ENCODE measurements at places on chromosomes 13 and 19. TPM values are rescaled to one million over a fixed set of nuclear protein-coding genes. Genes with fewer than 3 reads are reported as not detected.

CRTC1 gene
- 0.90 TPM for total RNA-seq

LILRA1 gene
- total RNA-seq, result not detected

POU4F1 gene
- 0.56 TPM for total RNA-seq

ATP12A gene
- total RNA-seq, result not detected

FCAR gene
- total RNA-seq, result not detected

ACP4 gene
- total RNA-seq, result not detected

SLC25A42 gene
- 2.8 TPM for total RNA-seq

PGLYRP1 gene
- total RNA-seq, result not detected

ZBTB32 gene
- not detected for total RNA-seq

NLRP9 gene
- total RNA-seq, result not detected

CNFN gene
- total RNA-seq, result not detected

WDR87 gene
- total RNA-seq, result not detected

SELENOV gene
- total RNA-seq, result not detected

KANK3 gene
- 19.3 TPM for total RNA-seq

FBXL12 gene
- total RNA-seq, result 9.3 TPM

TINCR gene
- total RNA-seq, result under 0.01 TPM

ZNF90 gene
- not detected for total RNA-seq

SBK2 gene
- not detected for total RNA-seq

FGF14 gene
- total RNA-seq, result not detected

SMIM24 gene
- total RNA-seq, result not detected

CALR3 gene
- total RNA-seq, result not detected

KLF2 gene
- total RNA-seq, result 7.2 TPM

SLITRK5 gene
- not detected for total RNA-seq

ZNF534 gene
- not detected for total RNA-seq

STX10 gene
- total RNA-seq, result 76.5 TPM

ZNF83 gene
- total RNA-seq, result 27.3 TPM

GARIN5A gene
- 0.19 TPM for total RNA-seq

SLC7A9 gene
- total RNA-seq, result not detected

ZNF700 gene
- total RNA-seq, result 5.7 TPM

ZNF814 gene
- total RNA-seq, result 7.2 TPM

RPS15 gene
- 380 TPM for total RNA-seq

PRTN3 gene
- not detected for total RNA-seq

KASH5 gene
- not detected for total RNA-seq

FLT1 gene
- total RNA-seq, result 133 TPM

KLHL26 gene
- total RNA-seq, result 6.9 TPM

NKPD1 gene
- total RNA-seq, result 0.09 TPM

ARHGAP45 gene
- total RNA-seq, result 9.5 TPM

IL12RB1 gene
- 0.09 TPM for total RNA-seq

HCN2 gene
- 2.9 TPM for total RNA-seq

LGALS14 gene
- not detected for total RNA-seq

RFXAP gene
- 2.1 TPM for total RNA-seq

TEX29 gene
- total RNA-seq, result not detected

AXL gene
- 91.9 TPM for total RNA-seq

PGPEP1 gene
- total RNA-seq, result 25.7 TPM

SF3A2 gene
- 43.4 TPM for total RNA-seq

MUC16 gene
- total RNA-seq, result not detected

TPM4 gene
- total RNA-seq, result 939 TPM

GFY gene
- total RNA-seq, result not detected

SYCN gene
- not detected for total RNA-seq

CD33 gene
- not detected for total RNA-seq

SLAIN1 gene
- total RNA-seq, result 1.3 TPM

DACT3 gene
- total RNA-seq, result 0.19 TPM

ELAVL3 gene
- total RNA-seq, result not detected

COMP gene
- total RNA-seq, result not detected

SHKBP1 gene
- 23.8 TPM for total RNA-seq

LENG9 gene
- total RNA-seq, result 9.8 TPM

SERP2 gene
- 0.45 TPM for total RNA-seq

ANGPTL8 gene
- total RNA-seq, result not detected

All from endothelial cell of coronary artery (primary cell).